Fibroblast of lung (primary cell): ENCODE measurements at places on chromosomes 7 and 10.

DNA sequence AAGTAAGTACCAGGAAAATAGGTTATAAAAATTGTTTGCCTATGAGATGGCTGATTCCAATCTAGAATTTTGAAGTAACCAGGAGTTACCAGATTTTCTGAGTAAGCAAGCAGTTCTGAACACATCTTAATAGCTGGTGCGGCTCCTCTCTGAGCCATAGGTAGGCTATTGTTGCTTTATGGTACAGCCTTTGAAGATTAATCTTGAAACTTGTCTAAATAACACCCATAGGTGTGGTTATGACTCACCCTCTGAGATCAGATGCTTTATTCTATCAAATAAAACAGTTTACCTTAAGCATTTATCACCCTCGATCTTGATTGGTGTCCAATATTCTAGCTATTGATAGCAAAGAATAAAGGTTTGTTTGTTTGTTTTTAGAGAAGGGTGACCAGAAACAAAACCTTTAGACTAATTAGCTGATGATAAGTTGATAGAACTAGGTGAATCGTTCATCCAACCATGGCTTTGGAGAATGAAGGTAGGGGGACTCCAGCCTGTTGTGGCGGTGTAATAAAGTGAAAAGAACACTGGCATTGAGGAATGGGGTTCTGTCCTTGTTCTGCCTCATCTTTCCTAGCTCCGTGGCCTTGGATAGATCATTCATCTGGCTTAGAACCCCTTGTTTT lies 72.2 kb downstream of the VTI1A start:
- no peak for DNase-seq

DNA sequence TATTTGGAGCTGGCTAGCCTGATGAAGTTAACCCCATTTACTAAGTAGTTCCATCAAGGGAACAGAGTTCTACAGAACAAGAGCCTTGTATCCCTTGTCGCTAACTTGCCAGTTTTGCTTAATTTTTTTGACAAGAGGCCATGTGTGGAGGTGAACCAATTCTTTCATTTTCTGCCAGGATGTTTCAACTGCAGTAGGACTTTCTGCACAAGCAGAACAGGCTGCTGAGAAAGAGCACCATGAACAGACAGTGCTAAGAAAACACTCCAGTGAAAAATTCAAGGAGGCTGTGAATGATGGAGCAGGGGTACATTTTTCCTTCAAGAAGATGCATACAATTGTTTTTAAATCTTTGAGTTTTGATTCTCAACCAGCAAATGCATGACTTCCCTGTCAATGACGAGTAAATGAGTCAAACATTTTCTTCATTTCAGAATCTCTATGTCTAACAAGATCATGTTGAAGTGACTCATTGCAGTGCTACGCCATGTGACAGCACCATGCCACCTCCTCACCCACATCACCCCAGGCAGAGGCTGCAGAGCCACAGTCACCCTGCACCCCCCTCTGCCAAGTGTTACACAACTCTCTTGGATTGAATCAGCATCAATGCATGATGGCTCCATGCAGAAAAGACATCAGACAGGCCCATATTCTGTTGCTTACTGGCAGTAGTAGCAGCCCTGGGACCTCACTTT lies 193.1 kb downstream of the COBL start:
- DNase-seq, result peak; percentile 83

- peak; percentile 43 for DNase-seq
Measured at GRCh38 chr7:13290975-13291374, 603.5 kb downstream of the ARL4A start.

DNA sequence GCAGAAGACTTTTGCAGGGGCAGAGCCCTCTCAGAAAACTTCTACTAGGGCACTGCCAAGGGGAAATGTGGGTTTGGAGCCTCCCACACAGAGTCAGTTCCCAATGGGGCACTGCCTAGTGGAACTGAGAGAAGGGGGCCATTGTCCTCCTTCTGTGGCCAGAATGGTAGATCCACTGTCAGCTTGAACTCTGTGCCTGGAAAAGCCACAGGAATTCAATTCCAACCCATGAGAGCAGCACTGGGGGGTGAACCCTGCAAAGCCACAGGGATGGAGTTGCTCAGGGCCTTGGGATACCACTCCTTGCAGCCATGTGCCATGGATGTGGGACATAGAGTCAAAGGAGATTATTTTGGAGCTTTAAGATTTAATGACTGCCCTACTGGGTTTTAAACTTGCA lies 262.2 kb upstream of the SEMA3C start:
- peak; percentile 13 for DNase-seq

GRCh38 chr7:31890198-31890597 lies 180.0 kb downstream of the PDE1C start:
- DNase-seq, result peak; percentile 0

GRCh38 chr10:4202938-4203337 lies 417.9 kb upstream of the KLF6 start:
- DNase-seq, result peak; percentile 34

DNA sequence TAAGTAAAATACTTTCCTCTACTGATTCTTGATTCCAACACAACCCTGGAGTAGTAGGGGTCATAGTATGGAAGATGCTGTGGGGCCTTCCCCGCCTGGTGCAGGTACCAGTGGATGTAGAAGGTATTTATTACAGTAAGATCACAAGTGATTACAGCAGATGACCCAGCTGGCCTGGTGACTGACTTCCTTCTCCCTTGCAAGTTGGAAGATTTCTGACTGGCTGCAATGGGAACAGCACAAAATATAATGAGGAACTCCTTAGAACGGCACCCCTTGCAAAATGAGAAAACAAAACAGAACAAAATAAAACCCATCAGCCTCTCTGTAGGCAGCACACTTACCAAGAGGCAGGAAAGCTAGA lies 61.7 kb upstream of the TARP start:
- no peak for DNase-seq

DNA sequence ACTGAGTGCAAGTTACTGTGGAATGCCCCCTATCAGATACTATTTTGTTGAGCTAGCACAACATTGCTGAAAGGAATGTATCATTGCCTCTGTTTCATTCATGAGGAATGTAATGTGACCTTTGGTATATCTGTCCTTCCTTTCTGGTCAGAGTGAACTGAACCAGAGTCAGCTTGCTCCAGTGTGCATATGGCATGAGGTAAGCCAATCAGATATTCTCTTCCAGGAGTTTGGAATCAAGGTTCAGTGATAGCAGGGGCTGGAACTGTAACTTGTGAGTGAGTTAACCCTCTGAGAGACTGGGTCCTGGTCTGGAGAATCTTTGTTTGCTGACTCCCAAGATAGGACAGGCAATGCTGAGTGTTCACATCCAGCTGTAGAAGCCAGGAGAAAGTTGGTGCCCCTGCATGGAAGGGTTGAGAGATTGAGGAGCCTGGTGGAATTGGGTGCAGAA lies 45.3 kb upstream of the OSBPL3 start:
- DNase-seq, result peak; percentile 95

- peak; percentile 80 for DNase-seq
Measured at GRCh38 chr10:80497187-80498077, 40.3 kb upstream of the SH2D4B start.

GRCh38 chr7:1931256-1931950 lies 261.3 kb downstream of the ELFN1 start:
- peak; percentile 77 for DNase-seq
